ENCODE measurements at places on chromosomes 12 and 14. TPM values are rescaled to one million over a fixed set of nuclear protein-coding genes. Genes with fewer than 3 reads are reported as not detected.

UNC79 gene
- not detected for total RNA-seq

IL26 gene
- 1.2 TPM for total RNA-seq

WDR89 gene
- total RNA-seq, result 30.2 TPM

KRT73 gene
- not detected for total RNA-seq

CIT gene
- 32.4 TPM for total RNA-seq

NANOG gene
- total RNA-seq, result not detected

PSMC1 gene
- total RNA-seq, result 126 TPM

FAM222A gene
- total RNA-seq, result 2.1 TPM

Data from activated CD8-positive, alpha-beta memory T cell treated with anti-CD3 and anti-CD28 coated beads for 36 hours (primary cell).